NCI-H226 (cell line): ENCODE measurements at places on chromosomes 4 and X.

DNA sequence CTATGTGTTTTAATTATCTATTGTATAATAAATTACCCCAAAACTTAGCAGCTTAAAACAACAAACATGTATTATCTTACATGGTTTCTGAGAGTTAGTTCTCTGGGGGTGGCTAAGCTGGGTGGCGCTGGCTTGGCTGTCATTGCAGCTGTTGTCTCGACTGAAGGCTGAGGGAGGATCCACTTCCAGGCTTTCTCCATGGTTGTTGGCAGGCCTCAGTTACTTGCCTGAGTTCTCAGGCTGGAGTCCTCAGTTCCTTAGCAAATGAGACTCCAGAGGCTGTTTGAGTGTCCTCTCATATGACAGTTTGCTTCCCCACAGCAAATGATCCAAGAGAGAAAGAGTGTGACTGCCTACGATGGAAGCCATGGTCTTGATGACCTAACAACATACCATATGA lies 23.5 kb upstream of the GALNT7 start:
- no peak for DNase-seq

GRCh38 chr4:26826721-26827120 lies 33.9 kb upstream of the STIM2 start:
- DNase-seq: no peak

DNA sequence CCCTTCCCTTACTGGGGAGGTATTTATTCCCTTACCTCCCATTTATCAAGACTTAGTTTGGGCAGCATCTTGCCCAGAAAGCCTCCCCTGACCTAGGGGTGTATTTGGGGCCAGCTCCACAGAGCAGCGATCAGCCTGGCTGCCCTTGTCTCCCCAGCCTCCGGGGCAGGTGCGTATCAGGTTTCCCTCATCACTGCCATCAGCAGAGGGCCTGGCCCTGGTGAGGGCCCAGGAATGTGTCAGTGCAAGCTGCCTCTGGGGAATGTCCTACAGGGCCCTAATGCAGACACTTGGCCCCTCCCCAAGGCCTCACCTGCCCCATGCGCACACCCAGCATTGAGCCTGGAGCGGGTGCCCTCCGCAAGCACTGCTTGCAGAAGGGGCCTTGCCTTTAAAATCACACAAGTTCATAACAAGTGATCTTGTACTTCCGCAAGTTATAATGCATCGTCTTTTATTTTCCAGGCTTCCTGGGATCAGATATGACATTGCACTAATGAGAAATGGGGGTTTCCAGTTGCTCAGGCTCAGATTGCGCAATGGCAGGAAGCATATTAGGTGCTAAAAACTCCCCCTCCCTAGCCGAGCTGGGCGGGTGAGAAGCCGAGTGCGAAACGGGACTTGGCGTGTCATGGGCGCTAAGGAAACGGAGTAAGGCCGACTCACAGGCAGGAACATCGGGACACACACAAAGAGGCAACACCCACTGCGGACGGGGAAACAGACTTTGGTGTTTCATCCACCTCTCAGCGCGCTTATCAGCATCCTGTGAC lies 25.4 kb upstream of the AFAP1 start:
- DNase-seq: peak; percentile 79

GRCh38 chr4:129261584-129261983 lies 165.6 kb downstream of the C4orf33 start:
- DNase-seq: no peak

GRCh38 chr4:84235126-84235944 lies 263.8 kb downstream of the NKX6-1 start:
- DNase-seq: no peak

GRCh38 chrX:96538104-96538725 lies 146.4 kb upstream of the DIAPH2 start:
- DNase-seq: no peak

DNA sequence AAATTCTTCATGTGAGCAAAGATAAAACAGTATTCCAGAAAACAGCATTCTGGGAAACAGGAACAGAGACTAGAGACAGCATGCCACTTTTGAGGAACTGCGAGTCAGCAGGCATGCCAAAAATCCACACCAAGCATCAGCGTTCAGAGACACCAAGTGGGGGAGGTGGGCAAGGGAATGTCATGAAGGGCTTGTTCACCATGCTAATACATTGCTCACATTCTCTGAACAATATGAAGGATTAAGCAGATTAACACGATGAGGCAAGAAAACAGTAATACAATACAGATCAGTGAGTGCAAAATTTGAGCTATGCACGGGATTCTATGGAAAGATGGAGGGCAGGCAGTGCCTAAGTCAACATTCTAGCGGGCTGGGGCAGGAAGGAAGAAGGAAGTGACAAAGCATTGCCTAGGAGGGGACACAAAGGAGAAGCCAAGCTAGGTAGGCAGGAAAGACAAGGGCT lies 278.3 kb downstream of the FBXW7 start:
- DNase-seq: peak; percentile 76

GRCh38 chr4:116636917-116637316 lies 448.5 kb downstream of the TRAM1L1 start:
- DNase-seq: no peak

- no peak for DNase-seq
Observed at GRCh38 chrX:94722578-94722977, 1048.6 kb downstream of the FAM133A start.

DNA sequence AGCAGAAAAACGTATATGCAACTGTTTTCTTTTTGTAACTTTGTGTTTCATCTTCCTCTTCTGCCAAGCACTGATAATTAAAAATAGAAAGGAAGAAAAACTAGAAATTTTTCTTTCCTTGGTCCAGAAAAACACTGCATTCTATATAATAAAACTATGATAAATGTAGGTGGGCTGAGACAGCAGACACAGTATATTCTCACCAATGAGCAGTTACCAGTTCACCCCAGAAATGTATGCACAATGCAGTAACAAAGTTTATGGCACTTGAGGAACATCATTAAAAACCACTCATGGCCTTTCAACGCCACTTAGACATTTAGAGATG lies 79.4 kb downstream of the FAT1 start:
- DNase-seq: no peak

GRCh38 chr4:113645771-113646441 lies 115.6 kb downstream of the CAMK2D start:
- DNase-seq: peak; percentile 91

GRCh38 chr4:77880784-77881183 lies 18.2 kb downstream of the MRPL1 start:
- no peak for DNase-seq

DNA sequence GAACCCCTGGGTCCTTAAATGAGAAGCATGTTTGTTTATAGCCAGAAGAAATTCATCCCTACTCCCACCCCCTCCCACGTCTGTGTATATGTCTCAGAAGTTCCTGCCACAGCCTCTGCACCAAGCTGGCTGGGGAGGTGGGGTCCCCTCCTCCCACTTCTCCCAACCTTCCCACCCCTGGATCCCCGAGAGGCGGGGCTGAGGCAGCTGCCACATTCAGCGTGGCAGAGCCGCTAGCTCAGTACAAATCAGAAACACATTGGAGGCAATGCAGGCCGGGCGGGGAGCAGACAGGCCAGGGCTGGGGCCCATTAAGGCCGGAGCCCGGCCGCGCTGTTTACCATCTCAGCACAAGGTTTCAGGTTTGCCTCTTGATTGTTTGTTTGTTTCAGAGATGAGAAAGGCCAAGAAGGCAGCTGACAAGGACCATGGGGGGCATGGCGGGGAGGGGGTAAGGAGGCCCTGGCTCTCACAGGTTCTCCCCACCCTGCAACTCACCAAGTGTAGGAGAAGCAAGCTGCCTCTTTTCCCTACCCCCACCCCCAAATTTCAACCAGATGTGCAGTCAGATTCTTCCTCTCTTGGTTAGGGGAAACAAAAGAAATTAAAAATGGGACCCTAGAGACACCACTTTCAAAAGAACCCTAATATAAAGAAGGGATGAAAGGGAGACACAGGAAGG lies 22.3 kb downstream of the PJA1 start:
- no peak for DNase-seq

- peak; percentile 60 for DNase-seq
Observed at GRCh38 chr4:4443821-4444220, 56.9 kb downstream of the NSG1 start.

GRCh38 chrX:108396188-108396891 lies 41.9 kb downstream of the COL4A6 start:
- DNase-seq: peak; percentile 83

- DNase-seq: no peak
Observed at GRCh38 chr4:185480016-185480732, 8.6 kb upstream of the CCDC110 start.

GRCh38 chr4:71709961-71710360 lies 73.9 kb downstream of the GC start:
- no peak for DNase-seq

GRCh38 chr4:71232846-71233245 lies 106.0 kb upstream of the SLC4A4 start:
- peak; percentile 11 for DNase-seq

- no peak for DNase-seq
Observed at GRCh38 chr4:175421506-175421905, 390.6 kb downstream of the GPM6A start.

- no peak for DNase-seq
Observed at GRCh38 chrX:72027024-72027913, 104.4 kb downstream of the RTL5 start.

DNA sequence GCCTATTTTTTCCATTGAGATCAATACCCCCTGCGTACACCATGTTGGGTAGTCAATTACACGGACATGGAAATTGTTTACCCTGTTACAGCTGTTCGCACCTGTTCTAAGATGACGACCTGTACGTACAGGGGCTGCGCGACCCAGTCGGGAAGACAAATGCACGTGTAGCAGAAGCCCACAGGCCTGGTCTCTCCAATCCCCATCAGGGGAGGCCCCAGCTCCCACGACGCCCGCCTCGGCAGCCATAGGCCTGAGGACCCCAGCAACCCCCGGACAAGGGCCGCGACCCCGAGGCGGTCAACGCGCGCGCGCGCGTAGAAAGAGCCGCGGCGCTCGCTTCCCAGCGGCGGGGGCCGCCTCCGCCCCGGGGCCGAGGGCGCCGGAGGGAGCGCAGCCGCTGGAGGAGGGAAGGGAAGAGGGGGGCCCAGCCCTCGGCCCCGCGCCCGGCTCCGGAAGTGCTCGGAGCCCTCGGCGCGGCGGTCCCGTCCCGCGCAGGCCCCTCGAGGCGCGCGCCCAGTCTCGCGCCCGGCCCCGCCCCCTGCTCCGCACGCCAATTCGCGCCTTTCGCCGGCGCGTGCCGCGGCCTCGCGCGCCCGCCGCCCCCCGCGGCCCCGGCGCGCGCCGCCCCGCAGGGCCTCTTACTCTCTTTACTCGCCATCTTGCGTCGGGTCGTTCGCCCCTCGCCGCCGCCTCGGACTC lies 618 bp downstream of the RBBP7 start:
- DNase-seq: peak; percentile 14

- no peak for DNase-seq
Observed at GRCh38 chrX:33210156-33210555, 1.2 kb downstream of the DMD start.

DNA sequence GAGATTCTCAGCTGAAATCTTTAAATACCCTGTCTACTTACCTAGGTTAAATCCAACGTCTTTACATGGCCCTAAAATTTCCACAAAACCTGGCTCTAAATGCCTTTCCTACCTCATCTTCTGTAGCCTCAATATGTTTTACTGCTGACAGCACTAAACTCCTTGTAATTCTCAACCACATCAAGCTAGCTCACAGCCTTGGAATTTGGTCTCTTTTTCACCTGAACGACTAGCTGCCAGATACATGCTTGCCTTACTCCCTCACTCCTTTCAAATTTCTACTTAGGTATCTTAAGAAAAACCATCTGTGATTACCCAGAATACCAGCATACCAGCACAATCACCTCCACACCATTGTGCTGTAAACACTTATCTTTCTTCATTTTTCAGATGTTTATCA lies 635.6 kb upstream of the PCDH10 start:
- peak; percentile 64 for DNase-seq

DNA sequence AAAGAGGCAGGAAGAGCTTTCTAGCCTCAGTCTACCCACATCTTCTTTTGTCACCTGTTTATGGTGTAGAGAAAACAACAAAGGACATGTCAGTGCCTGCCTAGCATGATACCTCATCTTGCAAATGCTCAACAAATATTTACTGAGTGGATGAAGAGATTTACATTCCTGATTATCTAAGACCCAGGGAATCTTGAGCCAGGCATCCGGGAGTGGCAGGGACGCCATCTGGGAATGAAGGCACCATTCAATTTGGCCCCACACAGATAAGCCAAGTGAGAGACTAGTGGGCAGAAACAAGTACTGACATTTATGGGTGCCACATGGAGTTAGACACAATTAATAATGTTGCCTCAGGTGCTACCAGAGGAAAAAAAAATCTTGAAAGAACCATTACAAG lies 36.8 kb upstream of the CASK start:
- no peak for DNase-seq

DNA sequence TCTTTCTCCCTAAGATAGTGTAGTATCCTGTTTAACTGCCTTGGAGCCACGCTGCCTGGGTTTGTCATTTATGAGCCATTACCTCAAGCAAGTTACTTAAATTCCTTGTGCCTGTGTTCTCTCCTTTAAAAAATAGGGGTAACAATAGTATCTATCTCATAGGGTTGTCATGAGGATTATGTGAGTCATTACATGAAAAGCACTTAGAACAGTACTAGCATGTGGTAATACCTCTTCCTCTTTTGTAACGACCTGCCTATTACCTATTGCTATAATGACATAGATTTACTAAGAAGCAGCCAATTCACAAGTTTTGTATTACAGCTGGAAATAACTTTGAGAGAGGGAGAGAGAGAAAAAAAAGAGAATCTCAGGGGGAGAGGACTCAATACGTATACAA lies 834.7 kb downstream of the RAPGEF2 start:
- DNase-seq: no peak

- DNase-seq: no peak
Observed at GRCh38 chrX:133660281-133660680, 245.0 kb upstream of the GPC4 start.

GRCh38 chr4:76434901-76435527 lies at the start of gene SHROOM3:
SHROOM3 (plus strand) TSS chr4:76435229; CDS start chr4:76436053, 824 bp downstream.
- DNase-seq: peak; percentile 6

DNA sequence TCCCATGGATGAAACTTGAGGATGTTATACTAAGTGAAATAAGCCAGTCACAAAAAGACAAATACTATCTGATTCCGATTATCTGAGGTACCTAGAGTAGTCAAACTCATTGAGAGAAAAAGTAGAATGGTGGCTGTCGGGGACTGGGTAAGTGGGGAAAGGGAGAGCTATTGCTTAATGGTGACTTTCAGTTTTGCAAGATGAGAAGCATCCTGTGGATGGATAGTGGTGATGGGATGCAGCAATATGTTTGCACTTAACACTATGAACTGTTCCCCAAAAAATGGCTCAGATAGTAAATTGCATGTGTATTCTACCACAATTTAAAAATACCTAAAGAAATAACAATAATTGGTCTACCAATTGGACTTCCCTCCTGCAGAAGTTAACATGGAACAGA lies 181.5 kb downstream of the SHROOM3 start:
- no peak for DNase-seq

GRCh38 chrX:74779175-74779574 lies 146.1 kb downstream of the NEXMIF start:
- DNase-seq: no peak

- DNase-seq: peak; percentile 62
Observed at GRCh38 chrX:130118441-130119311, 8.4 kb upstream of the ELF4 start.

GRCh38 chr4:156182269-156182668 lies 228.6 kb upstream of the CTSO start:
- no peak for DNase-seq

GRCh38 chr4:92333016-92333415 lies 29.2 kb downstream of the GRID2 start:
- DNase-seq: no peak
